ENCODE measurements at places on chromosomes 7 and 10.

DNA sequence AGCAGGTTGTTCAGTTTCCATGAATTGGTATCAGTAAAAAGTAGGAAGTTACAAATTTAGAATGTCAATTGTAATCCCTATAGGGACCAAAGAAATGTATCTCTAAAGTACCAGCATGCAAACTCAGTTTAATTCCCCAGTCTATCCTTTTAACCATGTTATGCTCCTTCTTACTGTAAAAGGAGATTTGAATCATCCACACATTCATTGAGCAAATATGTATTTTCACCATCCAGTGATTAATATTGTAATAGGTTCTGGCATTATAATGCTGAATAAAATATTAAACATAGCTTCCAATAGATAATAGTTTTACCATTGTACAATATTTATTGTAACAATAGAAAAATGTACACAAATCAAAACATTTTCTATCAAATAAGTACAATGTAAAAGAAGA, 228.2 kb upstream of the SEMA3A start:
- H3K4me1 ChIP-seq, result no peaks in the 10 kb centered on the region
- no peaks in the 10 kb centered on the region for H3K27me3 ChIP-seq
- no peaks in the 10 kb centered on the region for H3K36me3 ChIP-seq
- H3K27ac ChIP-seq, result no peak overlapping the region
- no peak for DNase-seq

- no peak overlapping the region for H3K4me3 ChIP-seq
- no peak for DNase-seq
- peaks cover 80% of the 10 kb centered on the region for H3K27me3 ChIP-seq
- no peaks in the 10 kb centered on the region for H3K4me1 ChIP-seq
Observed at GRCh38 chr10:104622598-104623209, 18.4 kb upstream of the SORCS3 start.

- no peak for DNase-seq
- no peaks in the 10 kb centered on the region for H3K36me3 ChIP-seq
- no peak overlapping the region for H3K4me3 ChIP-seq
- no peaks in the 10 kb centered on the region for H3K4me1 ChIP-seq
- H3K27me3 ChIP-seq, result no peaks in the 10 kb centered on the region
- H3K27ac ChIP-seq, result no peak overlapping the region
Observed at GRCh38 chr7:147509035-147509501, 1081.5 kb upstream of the C7orf33 start.

GRCh38 chr10:71460615-71461014, 63.9 kb downstream of the CDH23 start:
- H3K36me3 ChIP-seq, result no peaks in the 10 kb centered on the region
- H3K27me3 ChIP-seq, result peaks cover 34% of the 10 kb centered on the region
- no peak overlapping the region for H3K4me3 ChIP-seq

DNA sequence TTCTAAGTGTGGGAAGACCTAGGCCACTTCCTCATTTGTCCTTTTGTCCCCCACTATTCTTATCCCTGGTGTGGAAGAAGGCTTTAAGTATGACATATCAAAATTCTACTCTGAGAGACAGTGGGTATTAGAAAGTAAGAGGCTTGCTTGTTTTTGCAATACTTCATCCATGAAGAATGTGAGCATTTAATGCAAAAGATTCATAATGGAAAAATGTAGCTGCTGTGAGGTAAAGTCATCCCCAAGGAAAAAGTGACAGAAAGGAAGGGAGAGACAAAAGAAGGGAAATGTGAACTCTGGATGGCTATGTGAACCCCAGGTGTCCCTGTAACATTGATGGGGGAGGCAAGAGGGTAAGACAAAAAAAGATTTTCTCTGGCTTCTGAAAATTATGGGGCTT, 607.5 kb downstream of the SORCS1 start:
- H3K27me3 ChIP-seq, result no peaks in the 10 kb centered on the region
- no peaks in the 10 kb centered on the region for H3K4me1 ChIP-seq
- DNase-seq, result no peak

GRCh38 chr7:70498232-70498992, 633.5 kb upstream of the GALNT17 start:
- H3K27me3 ChIP-seq, result no peaks in the 10 kb centered on the region
- no peak overlapping the region for H3K4me3 ChIP-seq
- H3K36me3 ChIP-seq, result no peaks in the 10 kb centered on the region
- no peak for DNase-seq

GRCh38 chr7:102146122-102146521, 140.5 kb upstream of the SH2B2 start:
- DNase-seq, result no peak
- H3K4me3 ChIP-seq, result no peak overlapping the region
- no peak overlapping the region for H3K27ac ChIP-seq
- H3K36me3 ChIP-seq, result peaks cover 4% of the 10 kb centered on the region

DNA sequence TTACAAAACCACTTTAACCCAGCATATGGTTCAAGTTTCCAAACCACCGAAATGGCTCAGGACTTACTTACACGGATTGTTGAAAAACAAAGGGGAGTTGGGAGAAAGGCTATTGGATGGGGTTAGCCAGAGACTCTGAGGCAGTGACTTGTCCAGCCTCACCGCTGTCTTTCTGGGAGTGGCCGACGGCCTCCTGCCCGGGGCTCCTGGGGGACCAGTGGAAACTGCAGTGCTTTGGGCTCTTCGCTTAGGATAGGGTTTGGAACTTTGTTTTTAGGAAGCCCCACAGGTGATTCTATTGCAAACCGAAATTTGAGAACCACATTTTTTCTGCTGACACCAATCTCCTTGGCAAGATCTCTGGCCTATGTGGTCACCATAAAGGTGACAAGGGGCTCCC, 38.1 kb upstream of the R3HCC1L start:
- H3K36me3 ChIP-seq, result peaks cover 5% of the 10 kb centered on the region
- DNase-seq, result no peak
- no peak overlapping the region for H3K4me3 ChIP-seq
- peaks cover 55% of the 10 kb centered on the region for H3K27me3 ChIP-seq

- no peaks in the 10 kb centered on the region for H3K4me1 ChIP-seq
- no peak for DNase-seq
- H3K36me3 ChIP-seq, result no peaks in the 10 kb centered on the region
Observed at GRCh38 chr7:117808910-117809705, 64.1 kb downstream of the CTTNBP2 start.

- no peaks in the 10 kb centered on the region for H3K36me3 ChIP-seq
- H3K27me3 ChIP-seq, result peaks cover 5% of the 10 kb centered on the region
- DNase-seq, result no peak
- H3K4me1 ChIP-seq, result no peaks in the 10 kb centered on the region
Observed at GRCh38 chr7:15015545-15016314, 113.2 kb upstream of the DGKB start.

- DNase-seq, result no peak
- no peaks in the 10 kb centered on the region for H3K27me3 ChIP-seq
- H3K4me3 ChIP-seq, result no peak overlapping the region
- peaks cover 22% of the 10 kb centered on the region for H3K4me1 ChIP-seq
Observed at GRCh38 chr7:150945853-150946420, 32.2 kb downstream of the KCNH2 start.

DNA sequence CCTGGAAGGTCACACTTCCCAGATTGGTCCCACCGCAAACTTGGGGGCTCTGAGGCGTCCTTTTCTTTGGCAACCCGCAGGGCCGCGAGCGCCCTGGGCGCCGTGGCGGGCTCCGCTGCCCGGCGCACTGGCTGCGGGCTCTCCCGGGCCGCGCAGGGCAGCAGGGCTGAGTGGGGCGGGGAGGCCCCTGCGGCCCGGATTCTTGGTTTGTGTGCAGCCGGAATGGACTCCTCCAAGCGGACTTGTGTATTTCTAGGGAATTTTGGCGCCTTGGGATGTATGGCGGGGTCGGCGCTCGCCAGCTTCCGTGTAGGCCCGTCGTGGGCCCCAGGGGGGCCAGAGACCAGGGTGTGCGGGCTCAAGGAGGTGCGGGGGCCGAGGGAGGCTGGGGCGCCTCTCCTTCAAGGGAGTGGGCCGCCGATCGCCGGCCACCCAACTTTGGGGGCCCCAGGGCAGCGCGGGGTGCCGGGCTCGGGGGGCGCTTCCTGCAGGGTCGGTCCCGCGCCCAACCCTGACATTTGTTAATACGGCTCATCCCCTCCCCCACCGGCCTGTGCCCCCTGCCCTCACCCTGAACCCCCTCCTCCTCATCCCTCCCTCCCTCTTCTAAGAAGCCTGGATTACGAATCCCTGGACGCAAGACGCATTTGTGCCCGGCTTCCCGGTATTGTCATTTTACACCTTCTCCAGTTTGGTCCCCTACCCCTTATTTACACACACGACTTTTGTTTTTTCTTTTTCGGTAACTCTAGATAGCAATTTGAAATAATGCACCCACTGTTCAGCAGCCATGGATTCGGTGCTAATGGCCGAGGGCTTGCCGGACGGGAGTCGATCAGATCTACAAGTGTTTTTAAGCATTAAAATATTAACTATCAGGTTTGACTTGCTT, 2.5 kb downstream of the TCF7L2 start:
- H3K27me3 ChIP-seq, result peaks cover 40% of the 10 kb centered on the region
- H3K4me1 ChIP-seq, result peaks cover 27% of the 10 kb centered on the region
- no peak for DNase-seq
- H3K4me3 ChIP-seq, result peak overlapping the region; percentile 98
- H3K27ac ChIP-seq, result peak overlapping the region; percentile 93

GRCh38 chr7:26013551-26014083, 138.4 kb upstream of the NFE2L3 start:
- H3K36me3 ChIP-seq, result no peaks in the 10 kb centered on the region
- H3K4me3 ChIP-seq, result no peak overlapping the region
- H3K4me1 ChIP-seq, result no peaks in the 10 kb centered on the region
- H3K27me3 ChIP-seq, result peaks cover 21% of the 10 kb centered on the region
- no peak for DNase-seq
- no peak overlapping the region for H3K27ac ChIP-seq

- H3K4me3 ChIP-seq, result no peak overlapping the region
- no peak for DNase-seq
- no peak overlapping the region for H3K27ac ChIP-seq
- H3K27me3 ChIP-seq, result no peaks in the 10 kb centered on the region
Observed at GRCh38 chr10:25142116-25142864, 32.5 kb upstream of the GPR158 start.

- H3K27me3 ChIP-seq, result peaks cover 5% of the 10 kb centered on the region
- peaks cover 17% of the 10 kb centered on the region for H3K4me1 ChIP-seq
- peak overlapping the region; percentile 51 for H3K27ac ChIP-seq
- H3K36me3 ChIP-seq, result no peaks in the 10 kb centered on the region
Observed at GRCh38 chr10:43262902-43263466, 3.9 kb downstream of the RASGEF1A start.

DNA sequence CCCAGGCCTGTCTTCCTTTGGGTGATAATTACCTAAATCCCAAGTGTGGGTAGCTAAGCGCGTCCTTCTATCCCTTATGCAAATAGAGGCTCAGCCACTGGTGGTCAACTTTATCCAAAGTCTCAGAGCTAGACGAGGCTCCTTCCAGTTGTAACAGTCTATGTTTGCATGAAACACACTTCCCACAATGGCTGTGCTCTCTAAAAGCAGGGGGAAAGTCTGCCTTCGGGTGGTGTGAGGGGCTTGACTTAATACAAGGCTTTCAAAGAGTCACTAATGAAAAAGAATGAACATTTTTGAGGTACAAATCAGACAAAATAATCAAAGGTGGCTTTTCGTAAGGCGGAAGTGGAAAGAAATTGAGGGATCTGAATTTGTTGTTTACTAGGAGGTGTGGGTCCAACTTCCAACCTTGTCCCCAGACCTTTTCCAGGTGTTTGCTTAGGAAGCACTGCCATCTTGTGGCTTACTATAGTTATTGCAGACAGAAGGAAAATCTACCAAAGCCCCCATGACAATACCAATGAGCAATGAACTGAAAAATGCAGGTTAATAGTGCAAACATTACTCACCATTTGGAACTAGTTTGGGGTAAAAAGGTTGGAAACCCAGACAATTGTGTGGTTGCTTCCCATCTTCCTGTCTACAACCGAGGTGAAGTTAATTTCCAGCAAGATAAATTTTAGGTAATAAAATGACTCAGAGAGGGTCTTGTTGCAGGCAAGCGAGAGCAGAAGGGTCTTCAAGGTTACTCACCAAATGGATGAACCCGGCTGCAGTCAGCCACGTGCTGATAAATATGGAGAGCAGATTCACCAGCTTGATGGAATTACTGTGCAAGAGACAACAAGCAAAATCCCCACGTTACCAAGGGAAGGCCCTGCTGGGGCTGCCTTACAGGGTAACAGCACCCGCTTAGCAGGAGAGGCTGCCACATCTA, 525.7 kb downstream of the KCNMA1 start:
- H3K36me3 ChIP-seq, result no peaks in the 10 kb centered on the region
- H3K4me1 ChIP-seq, result peaks cover 2% of the 10 kb centered on the region
- no peak for DNase-seq
- peaks cover 21% of the 10 kb centered on the region for H3K27me3 ChIP-seq
- H3K4me3 ChIP-seq, result no peak overlapping the region
- H3K27ac ChIP-seq, result no peak overlapping the region

DNA sequence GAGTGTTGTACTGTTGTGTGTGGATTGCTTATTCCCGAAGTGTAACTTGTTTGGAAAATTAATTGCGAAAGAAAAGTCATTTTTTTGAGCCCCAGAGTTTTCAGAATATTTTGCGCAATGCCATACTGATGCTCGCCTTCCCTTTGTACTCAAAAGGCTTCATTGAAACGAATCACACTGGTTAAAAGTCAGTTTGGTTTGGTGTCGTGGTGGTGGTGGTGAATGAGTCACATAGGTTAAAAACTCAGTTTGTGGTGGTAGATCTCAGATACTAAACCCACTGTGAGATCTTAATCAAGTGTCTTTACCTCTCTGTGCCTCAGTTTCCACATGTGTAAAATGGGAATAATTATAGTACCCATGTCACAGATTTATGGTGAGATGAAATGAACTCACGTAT, 61.1 kb upstream of the IL6 start:
- no peak overlapping the region for H3K4me3 ChIP-seq
- H3K36me3 ChIP-seq, result no peaks in the 10 kb centered on the region
- peaks cover 29% of the 10 kb centered on the region for H3K27me3 ChIP-seq
- H3K27ac ChIP-seq, result no peak overlapping the region

Data from T-helper 17 cell (primary cell).